ENCODE measurements at places on chromosomes 3 and 15.

DNA sequence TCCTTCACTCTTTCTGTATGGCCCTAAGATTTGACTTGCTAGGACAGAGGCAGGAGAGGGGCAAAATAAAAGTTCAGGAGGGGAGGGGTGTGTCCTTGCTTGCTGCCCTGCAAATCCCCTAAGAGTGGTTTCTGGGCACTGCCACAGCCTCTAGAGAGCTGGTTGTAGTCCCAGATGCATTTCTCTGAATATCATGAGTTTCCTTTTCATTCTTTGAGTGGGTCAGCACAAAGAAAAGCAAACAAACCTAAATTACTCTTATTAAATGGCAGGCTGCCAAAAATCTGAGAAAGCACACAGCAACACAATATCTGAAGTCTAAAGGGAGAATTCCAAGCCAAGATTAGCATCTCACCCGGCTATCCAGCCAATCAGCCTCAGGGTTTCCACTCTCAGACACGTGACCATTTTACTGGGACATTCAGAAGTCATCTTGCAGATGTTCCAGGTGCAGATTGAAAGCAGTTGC is 919.3 kb downstream of the TUSC7 start:
- DNase-seq: no peak

- no peak for DNase-seq
These were observed 15.0 kb downstream of the RPLP1 start for GRCh38 chr15:69467636-69468035.

DNA sequence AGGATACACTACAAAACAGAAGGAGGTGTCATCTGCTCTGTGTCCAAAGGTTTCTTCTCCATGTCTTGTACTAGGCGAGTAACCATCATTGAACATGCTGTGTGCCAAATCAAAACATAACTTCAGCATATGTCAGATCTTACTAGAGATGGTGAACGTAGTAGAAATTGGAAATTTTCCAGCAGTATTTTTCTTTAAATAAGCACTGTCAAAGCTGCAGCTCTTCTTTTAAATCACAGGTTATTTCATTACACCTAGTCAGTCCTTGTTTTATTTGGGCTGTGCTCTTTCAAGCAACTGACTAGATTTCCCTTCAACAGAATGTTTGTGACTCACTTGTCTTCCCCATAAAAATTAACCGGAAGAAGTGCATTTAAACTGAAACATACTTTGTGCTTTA is 46.5 kb downstream of the MSL2 start:
- DNase-seq: no peak

- no peak for DNase-seq
These were observed 24.8 kb downstream of the CACNA1D start for GRCh38 chr3:53519065-53519709.

- DNase-seq: no peak
These were observed 591.6 kb upstream of the AGTR1 start for GRCh38 chr3:148106062-148106461.

- no peak for DNase-seq
These were observed 362.1 kb downstream of the LRRC3B start for GRCh38 chr3:26984416-26985390.

DNA sequence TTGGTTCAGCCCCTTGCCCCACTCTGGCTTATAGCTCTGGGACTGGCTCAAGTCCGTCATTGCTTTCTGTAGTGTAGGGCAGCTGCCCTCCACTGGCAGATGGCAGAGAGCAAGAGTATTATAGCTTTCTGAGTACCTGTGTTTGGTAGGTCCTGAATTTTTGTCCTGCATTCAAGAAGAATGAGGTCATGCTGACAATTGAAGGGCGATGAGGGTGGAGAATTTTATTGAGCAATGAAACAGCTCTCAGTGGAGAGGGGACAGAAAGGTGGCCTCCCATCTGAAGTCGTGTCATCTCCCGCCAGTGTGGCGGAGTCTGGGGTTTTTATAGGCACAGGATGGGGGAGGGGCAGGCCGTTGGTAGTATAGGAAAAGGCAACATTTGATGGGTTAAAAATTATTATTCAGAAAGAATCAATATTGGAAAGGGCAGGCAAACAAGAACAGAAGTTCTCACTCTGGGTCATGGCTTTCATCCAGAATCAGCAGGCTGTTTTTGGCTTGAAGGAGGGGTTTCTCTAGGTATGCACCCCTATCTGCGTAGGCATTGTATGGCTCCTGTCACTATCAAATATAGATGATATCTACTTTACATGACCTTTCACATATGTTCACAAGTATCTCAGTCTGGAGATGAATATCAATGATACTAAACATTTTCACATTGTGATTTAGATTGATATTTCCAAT is 1239.7 kb upstream of the ALCAM start:
- no peak for DNase-seq

DNA sequence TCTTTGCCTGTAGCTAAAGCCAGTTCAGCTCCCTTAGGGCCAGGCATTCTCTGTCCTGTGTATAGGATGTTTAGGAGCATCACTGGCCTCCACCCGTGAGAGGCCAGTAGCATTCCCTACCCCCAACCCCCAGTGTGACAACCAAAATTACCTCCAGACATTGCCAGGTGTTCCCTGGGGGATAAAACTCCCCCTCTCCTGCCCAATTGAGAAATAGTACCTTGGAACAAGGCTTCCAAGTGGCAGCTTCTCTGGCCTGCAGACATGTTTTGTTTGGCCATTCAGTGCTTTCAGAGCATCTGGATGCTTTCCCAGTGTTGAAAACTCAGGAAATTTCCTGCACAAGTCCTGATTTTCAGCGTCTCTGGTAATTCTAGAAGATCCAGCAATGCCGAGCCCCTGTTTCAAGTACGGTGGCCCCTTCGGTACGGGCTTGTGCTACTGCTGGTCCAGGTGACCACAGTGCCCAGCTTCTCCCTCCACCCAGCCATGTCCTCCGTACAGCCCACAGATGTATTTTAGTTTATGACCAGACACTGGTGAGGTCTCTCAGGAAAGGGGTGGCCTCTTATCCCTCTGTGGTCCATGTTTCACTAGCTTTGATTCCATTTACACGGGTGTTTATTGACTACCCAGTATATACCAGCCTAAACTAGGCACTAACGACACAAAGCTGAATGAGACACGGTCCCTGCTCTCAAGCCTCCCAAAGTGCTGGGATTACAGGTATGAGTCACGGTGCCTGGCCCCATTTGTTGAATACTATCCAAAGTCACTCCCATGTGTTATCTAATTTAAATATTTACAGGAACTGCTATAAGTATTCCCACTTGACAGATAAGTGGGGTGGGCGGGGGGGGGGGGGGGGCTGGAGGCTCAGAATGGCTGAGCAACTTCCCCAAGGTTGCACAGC is 125.4 kb upstream of the RAD18 start:
- DNase-seq: no peak

DNA sequence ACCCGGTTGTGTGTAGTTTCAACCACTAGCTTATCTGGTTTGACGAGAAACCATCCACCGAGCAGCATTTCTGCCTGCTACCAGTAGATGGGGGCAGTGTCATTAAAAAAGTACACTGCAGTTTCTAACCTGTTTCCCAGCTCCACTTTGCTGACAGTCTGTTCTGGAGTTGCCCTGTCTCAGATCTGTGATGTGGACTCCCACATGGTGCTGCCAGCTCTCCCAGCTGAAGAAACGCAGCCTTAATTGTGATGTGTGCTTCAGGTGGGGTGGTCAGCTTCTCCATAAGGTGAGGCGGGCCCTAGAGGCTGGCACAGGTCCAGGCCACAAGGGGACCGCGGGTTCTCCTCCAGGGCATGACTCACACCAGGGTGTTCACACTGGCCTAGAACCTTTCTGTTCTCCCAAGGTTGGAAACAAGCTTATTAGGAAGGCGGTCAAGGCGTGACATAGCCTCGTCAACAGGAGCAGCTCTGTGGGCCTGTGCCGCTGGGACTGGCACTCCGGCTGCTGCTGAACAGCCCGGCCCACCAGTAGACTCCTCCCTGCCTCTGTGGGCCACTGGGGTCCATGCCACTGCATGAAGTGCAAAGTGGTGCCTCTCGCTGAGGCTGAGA is 2.9 kb upstream of the FAM43A start:
- peak; percentile 59 for DNase-seq

DNA sequence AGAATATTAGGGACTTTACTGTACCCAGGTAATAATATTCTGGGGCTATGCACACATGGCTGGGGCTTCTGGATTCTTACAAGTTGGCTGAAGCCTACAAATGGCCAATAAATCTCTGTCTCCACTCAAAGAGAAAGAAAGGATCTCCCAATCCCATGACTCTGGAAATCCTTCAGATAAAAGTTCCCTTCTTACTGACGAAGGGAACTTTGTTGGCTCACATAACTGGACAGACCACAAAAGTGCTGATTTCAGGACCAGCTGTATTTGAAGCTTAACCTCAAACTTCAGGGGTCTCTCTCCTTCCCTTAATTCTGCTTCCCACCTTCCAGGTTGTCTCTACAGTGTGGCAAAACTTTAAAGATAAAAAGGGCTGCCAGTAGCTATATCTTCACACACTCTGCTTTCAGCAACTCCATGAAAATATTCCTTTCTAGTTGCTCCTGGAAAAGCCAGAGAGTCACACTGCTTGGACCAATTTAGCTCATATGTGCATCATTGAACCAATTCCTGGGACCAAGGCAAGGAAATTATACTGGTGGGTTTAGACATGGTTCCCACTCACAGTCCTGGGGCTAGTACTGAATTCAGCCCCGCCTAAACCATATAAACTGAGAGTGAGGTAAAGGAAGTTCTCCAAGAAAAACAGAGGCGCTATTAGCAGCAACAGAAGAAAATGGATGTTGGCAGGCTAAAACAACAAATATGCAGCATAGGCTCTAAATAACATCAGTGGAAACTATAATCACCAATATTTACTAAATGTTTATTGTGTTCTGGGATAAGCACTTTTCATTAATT is 290.0 kb upstream of the GADL1 start:
- no peak for DNase-seq

GRCh38 chr3:102447272-102447671 is 12.5 kb downstream of the ZPLD1 start:
- DNase-seq: no peak

GRCh38 chr3:167602041-167602440 is 51.7 kb downstream of the WDR49 start:
- DNase-seq: no peak

GRCh38 chr15:58932710-58933280 is 684 bp downstream of the SLTM start:
- DNase-seq: no peak

- no peak for DNase-seq
These were observed 15.7 kb downstream of the KIF9 start for GRCh38 chr3:47266709-47267489.

DNA sequence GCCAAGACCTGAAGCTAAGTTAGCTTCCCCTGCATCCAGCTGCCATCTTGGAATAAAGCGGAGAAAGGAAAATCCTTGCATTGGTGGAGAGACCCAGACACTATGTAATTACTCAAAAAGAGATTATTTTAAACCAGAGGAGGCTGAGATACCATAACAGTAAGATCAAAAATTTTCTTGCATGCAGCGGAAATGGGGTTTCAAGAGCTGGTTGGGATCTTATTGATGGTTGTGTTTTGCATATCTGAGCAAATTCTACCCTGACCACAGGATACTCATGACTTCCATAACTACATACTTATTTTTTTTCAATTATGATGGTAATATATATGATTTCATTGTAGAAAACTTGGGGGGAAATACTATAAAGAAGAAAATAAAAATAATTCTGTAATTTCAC is 17.5 kb downstream of the TMEM158 start:
- DNase-seq: no peak

DNA sequence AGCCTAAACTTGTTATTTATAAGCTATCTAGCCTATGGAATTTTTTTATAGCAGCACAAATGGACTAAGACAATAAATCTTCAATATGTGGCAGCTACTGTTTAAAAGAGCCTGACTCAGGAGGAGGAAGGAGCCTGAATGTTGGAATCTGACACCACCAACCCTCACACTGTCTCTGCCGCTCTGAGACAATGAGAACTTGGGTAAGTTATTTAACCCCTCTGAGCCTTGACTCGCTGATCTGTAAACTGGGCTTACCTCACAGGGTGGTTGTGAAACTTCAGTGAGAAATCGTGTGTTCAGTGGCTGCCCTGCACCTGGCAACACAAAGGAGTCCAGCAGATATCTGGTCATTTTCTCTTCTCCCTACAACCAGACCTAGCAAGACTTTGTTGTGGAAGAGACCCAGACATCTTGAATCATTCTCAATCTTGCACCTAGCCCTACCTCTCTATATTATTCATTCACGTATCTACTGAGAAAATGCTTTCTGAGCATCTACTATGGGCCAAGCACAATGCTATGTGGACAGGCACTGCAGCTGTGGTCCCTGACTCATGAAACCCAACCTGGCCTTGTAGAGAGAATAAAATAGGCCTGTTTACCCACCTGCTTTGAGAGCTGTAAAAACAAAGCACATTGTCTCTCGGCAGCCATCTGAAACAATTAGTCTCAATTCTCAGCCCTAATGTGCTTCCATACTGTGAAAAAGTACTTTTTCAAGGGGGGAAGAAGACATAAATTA is 81.9 kb upstream of the SLC25A36 start:
- no peak for DNase-seq

- no peak for DNase-seq
These were observed 137.8 kb upstream of the SNTN start for GRCh38 chr3:63514678-63515077.

GRCh38 chr3:43884581-43884980 is 193.8 kb downstream of the ABHD5 start:
- no peak for DNase-seq

DNA sequence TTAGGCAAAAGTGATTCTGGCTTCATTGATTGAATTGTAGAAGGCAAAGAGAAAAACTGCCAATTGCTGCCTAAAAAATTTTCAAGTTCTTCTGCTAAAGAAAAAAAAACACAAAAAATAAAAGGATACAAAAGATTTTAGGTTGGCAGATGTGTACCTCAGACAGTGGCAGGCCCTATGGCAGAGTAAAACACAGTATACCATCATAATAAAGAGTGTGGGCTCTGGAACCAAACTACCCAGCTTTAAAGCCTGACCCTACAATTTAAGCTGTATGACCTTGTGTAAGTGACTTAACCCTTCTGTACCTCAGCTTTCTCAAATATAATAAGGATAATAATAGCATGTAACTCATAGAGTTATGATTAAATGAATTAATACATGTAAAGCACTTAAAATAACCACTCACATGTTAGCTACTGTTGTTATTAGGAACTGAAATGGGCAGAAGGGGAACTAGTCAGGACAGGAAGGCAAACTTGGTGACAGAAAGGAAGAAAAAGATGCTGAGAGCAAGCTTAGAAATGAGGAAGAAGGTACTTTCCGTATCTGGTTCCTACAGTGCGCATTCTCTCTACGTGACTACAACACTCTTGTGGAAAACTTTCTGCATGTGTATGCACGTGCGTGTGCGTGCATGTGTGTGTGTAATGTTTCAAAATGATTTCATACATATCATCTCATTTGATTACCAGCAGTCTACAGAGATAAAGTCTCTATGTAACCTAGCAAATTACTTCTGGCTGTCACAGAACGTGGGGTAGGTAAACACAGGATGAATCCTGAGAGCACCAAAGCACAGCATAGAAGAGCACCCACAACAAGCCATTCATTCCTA is 13.6 kb upstream of the GATM start:
- DNase-seq: no peak
